ENCODE measurements at places on chromosomes 2 and 18.

GRCh38 chr2:236541008-236541562 is 28.5 kb upstream of the ACKR3 start:
- DNase-seq = no peak

DNA sequence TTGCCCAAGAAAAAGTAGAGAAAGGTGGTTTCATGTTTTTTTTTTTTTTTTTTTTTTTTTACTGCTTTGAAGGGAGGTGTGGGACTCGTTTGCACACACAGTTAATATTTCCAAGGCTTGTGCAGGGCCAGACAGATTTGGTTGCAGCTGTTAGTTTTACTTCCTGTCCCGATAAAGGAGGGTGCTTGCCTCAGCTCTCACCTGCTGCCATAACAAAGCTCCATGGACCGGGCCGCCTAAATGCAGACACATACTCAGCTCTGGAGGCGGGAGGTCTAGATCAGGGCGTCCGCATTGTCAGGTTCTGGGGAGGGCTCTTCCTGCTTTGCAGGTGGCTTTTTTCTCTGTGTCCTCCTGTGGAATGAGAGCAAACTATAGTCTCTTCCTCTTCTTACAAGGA is 69.9 kb downstream of the ODC1 start:
- no peak for DNase-seq

DNA sequence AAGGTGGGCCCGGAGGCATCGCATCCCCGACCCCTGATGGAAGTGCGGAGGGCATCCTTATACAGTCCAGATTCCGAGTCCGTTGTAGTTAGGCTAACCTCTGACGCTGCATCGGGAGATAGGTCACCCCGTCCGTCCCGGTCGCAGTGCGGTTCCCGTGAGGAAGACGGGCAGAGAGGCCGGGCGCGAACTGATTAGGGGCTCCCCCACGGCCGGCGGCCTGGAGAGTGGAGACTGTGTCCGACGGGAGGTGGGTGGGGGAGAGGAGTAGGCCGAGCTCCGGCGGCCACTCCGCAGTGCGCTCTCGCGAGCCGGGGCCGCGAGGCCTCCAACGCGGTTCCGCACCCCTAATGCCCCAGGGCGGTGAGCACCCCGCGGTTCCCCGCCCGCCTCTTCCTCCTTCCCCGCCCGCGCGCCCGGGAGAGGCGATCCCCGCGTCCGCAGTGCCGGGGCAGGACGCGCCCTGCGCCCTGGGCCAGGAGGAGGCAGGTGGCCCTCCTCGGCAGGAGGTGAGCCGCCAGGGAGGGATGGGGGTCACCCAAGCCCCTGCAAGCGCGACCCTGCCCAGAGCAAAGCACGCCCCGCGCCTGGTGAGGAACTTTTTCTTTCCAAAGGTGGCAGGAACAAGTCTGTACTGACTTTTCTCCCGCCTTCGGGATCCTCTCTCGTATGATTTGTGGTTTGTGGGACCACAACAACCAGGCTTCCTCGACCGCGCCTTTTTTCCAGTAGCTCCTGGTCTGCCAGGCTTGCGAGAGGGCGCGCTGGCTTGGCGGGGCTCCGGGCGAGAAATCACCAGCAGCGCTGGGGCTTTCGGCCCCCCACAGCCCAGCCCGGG is 1.4 kb upstream of the SP5 start:
- DNase-seq = no peak

GRCh38 chr18:12057419-12058039 is 36.1 kb upstream of the ANKRD62 start:
- no peak for DNase-seq

- DNase-seq = no peak
These were observed 2.8 kb upstream of the NRP2 start for GRCh38 chr2:205679410-205680009.

DNA sequence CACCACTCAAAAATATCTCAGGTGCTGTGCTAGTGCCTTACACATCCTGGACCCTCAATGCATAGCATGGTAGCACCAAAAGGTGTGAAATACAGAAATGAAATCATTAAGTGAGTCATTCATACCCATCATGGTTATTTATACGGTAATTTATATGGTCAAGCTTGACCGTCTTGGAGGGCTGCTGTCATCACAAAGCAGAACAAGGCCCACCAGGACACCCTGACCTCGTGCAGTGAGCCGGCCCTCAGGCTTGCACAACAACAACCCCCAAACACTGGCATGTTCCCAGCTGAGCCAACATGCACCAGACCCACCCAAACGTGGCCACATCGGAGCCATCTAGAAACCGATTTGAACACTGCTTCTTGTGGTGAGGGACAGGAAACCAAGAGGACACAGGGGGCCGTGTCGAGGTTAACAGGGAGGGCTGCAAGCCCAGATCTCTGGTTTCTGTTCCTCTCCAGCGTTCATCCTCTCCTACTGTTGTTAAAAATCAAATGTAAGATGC is 378.5 kb upstream of the ID2 start:
- no peak for DNase-seq

GRCh38 chr2:197239434-197239833 is 71.1 kb downstream of the ANKRD44 start:
- no peak for DNase-seq

- no peak for DNase-seq
These were observed 445.8 kb upstream of the RAB12 start for GRCh38 chr18:8163286-8163959.

GRCh38 chr2:234133004-234133403 is 82.5 kb downstream of the SPP2 start:
- peak; percentile 80 for DNase-seq

GRCh38 chr2:219622472-219622871 is 5.0 kb upstream of the SLC4A3 start:
- no peak for DNase-seq

GRCh38 chr2:188725746-188726360 is 248.3 kb upstream of the COL3A1 start:
- peak; percentile 52 for DNase-seq

DNA sequence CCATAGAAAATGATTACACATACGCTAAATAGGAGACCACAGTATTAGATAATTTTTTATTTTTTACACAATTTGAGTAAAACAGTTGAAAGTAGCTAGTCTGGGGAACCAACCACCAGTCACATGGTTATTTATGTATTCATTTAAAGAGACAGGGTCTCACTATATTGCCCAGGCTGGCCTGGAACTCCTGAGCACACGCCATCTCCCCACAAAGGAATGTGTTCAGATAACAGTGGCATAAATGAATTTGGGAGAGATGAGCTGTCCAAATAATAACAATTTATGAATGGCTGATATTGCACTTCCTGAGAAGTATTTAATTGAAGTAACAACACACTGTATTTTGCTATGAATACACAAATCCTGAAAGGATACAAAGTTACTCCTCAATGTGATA is 39.7 kb downstream of the KIDINS220 start:
- no peak for DNase-seq

GRCh38 chr2:223972656-223973102 is 15.4 kb downstream of the MRPL44 start:
- DNase-seq = no peak

GRCh38 chr2:43387092-43388062 is 161.0 kb upstream of the ZFP36L2 start:
- DNase-seq = no peak

GRCh38 chr2:54522624-54523281 is 66.6 kb downstream of the SPTBN1 start:
- no peak for DNase-seq

- peak; percentile 39 for DNase-seq
These were observed 617 bp downstream of the FOSL2 start for GRCh38 chr2:28393114-28393836.

GRCh38 chr2:2528846-2529245 is 197.8 kb upstream of the MYT1L start:
- DNase-seq = no peak

GRCh38 chr2:232776435-232776834 is at the start of gene KCNJ13:
Gene KCNJ13, minus strand, starts transcription at chr2:232776565. Its CDS starts 5,203 bp downstream, at chr2:232771362.
- DNase-seq = no peak

DNA sequence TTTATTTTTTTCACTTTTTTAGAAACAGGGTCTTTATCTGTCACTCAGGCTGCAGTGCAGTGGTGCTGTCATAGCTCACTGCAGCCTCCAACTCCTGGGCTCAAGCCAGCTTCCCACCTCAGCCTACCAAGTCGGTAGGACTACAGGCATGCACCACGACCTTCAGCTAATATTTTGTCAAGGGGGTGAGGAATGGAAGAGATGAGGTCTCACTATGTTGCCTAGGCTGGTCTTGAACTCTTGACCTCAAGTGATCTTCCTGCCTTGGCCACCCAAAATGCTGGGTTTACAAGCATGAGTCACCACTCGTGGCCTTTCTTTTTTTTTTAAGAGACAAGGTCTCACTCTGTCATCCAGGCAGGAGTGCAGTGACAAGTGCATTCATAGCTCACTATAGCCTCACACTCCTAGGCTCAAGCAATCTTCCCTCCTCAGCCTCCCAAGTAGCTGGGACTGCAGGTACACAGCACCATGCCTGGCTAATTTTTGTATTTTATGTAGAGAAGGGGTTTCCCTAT is 13.4 kb downstream of the PPP1R7 start:
- no peak for DNase-seq

DNA sequence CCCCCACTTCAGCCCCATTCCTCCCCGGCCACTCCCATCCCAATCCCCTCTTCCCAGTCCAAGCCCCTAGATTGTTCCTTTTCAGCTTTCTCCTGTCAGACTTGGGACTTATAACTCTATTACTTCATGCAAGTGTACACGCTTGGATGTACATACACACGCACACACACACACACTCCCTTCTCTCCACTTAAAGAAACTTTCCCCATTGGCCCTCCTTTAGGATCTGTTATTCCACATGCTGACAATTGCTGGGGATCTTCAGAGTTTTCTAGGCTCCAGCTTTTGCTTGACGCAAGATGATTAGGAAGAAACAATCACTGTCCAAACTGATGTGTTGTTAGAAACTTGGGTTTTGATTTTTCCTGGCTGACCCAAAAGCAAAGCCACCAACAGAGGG is 75.4 kb downstream of the CDK15 start:
- no peak for DNase-seq

DNA sequence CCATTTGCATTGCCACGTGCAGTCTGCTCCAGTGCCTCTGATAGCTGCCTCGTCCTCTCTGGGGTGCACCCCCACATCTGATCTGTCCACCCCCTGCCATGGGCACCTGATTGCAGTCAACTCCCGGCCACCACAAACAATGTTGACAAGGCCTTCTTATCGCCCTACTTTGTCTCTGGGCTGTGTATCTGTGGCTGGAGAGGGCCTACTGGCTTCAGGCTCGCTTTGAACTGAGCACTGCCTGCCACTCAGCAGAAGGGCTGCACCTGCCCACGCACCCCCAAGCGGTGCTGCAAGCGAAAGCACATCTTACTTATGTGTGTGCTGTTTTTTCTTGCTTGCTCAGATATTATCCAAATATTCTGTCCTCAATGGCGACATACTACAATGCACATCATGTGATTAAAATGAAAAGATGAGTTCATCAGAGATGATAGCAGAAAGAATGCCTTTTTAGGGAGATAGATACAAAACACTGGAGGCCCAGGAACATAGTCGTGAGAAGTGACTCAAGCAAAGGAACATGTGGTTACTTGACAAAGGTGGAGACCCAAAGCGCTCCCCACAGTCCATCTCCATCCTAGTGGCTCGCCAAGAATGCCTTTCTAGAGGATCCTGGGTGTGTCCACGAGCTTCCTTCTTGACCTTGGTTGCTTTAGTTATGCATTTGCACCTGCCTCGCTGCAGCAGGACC is 28.8 kb downstream of the FBLN7 start:
- DNase-seq = no peak

GRCh38 chr2:26043862-26044696 is 10.2 kb downstream of the RAB10 start:
- no peak for DNase-seq

DNA sequence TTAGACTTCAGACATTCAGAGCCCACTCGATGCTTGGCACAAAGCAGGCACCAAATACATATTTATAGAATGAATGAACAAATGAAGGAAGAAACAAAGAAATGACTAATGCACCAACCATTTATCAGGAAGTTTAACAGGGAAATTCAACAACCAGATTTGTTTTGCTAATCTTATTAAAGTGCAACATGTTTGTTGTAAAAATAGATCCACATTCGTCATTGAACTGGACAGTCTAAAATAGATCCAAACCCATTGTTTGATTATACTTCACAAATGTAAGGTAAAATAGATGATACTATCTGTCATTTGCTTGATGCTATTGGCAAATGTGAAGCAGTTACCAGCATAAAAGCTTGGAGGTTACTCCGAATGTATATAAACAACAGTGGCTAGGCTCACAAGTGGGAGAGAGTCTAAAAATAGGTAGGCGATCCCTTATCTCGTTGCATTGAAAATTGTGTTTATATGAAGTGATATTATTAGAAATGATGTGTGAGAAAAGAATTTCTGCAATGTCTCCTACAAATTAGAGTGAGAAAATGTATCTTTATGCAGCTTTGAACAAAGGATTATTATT is 246.2 kb downstream of the NEDD4L start:
- DNase-seq = no peak

GRCh38 chr2:192438239-192438638 is 243.5 kb upstream of the TMEFF2 start:
- no peak for DNase-seq

All from skin of body (tissue), 3 donors.